T follicular helper cell (primary cell): ENCODE measurements at places on chromosomes 4 and X.

GRCh38 chrX:119389871-119390501, 9.2 kb upstream of the SLC25A43 start:
- DNase-seq = no peak

GRCh38 chr4:147843162-147843561, 111.3 kb downstream of the ARHGAP10 start:
- DNase-seq = no peak

- no peak for DNase-seq
Measured at GRCh38 chr4:113935190-113935589, 44.3 kb downstream of the ARSJ start.

GRCh38 chrX:134933248-134933647, 57.5 kb upstream of the SMIM10 start:
- DNase-seq = no peak

- DNase-seq = no peak
Measured at GRCh38 chr4:147780137-147780777, 48.4 kb downstream of the ARHGAP10 start.
